ENCODE measurements at places on chromosomes 2 and 18.

DNA sequence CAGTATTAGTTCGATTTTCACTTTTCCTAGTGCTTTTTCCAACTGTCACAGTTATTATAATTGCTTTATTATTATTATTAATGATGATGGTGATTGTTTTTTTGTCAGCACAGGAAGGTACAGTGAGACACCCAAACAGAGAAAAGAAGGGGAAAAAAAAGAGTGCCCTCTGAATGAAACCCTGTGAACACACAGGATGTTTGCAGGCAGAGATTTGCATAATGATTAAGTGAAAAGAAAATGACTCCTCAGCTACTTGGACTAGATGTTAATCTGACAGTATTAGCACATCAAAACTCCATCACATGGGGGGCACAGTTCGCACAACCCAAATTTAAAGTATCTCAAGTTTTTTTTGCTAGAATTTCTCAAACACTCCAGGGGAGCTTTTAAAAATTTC is 32.9 kb downstream of the ADD2 start:
- no peak for DNase-seq

GRCh38 chr2:79235135-79235534 is 75.6 kb upstream of the REG3A start:
- no peak for DNase-seq

DNA sequence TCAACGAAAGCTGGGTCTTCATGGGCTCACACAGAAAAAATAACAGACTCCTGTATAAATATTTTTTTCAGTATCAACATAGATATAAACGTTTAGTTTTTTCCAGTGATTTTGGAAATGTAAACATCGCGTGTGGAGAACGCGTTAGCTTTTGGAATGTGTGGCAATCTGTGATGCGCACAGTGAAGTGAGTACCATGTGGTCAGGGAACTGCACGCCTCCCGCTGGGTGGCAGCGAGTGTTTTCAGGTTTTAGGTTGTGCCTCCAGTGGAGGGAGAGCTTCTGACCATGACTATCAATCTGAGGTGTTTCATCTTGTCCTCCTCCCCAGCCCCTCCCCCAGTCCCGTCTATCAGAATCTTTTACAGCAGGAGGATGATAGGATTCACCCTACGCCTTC is 127.8 kb downstream of the ARHGAP28 start:
- DNase-seq, result no peak

GRCh38 chr2:167487728-167488127 is 599.4 kb downstream of the XIRP2 start:
- DNase-seq, result no peak

- no peak for DNase-seq
Observed at GRCh38 chr2:15768615-15769014, 171.7 kb upstream of the MYCN start.

GRCh38 chr2:206935991-206936842 is 3.1 kb upstream of the CPO start:
- DNase-seq, result no peak

DNA sequence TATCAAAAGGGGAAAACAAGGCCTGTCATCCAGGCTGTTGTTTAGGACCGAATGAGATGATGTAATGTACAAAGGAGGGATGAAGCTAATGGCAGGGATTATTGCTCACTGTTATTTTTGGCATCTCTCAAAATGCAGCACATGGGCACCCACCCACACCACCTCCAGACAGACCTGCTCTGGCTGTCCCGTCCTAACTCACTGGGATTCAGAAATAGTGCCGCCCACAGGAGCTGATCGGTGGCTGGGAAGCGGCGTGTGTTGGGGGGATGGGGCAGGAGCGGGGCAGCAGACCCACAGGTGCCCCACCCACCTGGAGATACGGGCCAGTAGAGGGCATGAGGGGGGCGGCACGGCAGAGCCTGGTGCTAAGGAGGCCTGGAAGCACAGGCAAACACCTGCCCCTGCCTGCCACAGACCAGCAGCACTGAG is 52.2 kb downstream of the CRACDL start:
- DNase-seq, result no peak

GRCh38 chr2:32647180-32647651 is 19.4 kb downstream of the TTC27 start:
- DNase-seq, result no peak

DNA sequence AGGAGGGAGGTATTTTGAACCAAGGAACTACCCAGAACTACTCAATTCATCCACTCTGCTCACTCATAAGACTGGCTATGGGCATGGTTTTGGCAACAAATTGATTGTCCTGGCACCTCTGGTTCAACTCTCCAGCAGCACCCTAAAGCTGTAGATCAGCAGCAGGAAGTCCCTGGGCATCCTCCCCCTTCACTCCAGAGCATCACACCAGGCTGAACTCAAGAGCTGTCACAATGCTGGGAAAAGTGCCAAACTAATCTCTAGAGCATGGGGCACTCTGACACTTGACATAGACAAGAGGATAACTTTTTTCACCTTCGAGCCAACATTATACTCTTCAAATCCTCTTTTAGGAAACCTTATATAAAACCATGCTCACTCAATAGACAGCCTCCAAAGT is 154.1 kb upstream of the RBBP8 start:
- no peak for DNase-seq

DNA sequence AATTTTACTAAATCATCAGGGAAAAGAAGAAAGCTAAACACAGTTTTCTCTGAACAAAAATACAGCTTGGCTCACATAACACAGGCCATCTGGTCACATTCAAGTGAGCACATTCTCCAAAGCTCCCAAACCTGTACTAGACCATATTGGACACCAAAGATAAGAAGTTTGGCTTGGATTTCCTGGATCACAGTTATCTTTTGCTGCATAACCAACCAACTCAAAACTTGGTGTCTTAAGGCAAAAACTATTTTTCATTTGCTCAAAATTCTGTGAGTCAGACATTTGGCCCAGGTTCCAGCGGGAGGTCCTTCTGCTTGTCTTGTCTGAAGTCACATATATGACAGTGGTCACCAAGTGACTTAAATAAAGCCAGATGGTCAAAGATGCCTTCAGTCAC is 83.2 kb downstream of the GYPC start:
- no peak for DNase-seq

GRCh38 chr2:7403092-7403775 is 486.0 kb downstream of the RNF144A start:
- no peak for DNase-seq

DNA sequence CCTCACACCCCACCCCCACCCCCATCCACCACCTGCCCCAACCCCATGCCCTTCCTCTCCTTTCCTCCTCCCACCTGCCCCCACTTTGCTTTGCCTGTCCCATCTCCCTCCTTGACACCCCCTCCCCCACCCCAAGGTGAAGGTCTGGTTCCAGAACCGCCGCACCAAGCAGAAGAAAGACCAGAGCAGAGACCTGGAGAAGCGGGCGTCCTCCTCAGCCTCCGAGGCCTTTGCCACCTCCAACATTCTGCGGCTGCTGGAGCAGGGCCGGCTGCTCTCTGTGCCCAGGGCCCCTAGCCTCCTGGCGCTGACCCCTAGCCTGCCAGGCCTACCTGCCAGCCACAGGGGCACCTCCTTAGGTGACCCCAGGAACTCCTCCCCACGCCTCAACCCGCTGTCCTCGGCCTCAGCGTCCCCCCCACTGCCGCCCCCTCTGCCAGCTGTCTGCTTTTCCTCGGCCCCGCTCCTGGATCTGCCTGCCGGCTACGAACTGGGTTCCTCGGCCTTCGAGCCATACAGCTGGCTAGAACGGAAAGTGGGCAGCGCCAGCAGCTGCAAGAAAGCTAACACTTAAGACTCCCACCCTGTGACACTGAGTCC is 3.0 kb upstream of the ATP6V1B1 start:
- no peak for DNase-seq

GRCh38 chr2:208265371-208265800 is 669 bp upstream of the PIKFYVE start:
- DNase-seq, result peak; percentile 33

DNA sequence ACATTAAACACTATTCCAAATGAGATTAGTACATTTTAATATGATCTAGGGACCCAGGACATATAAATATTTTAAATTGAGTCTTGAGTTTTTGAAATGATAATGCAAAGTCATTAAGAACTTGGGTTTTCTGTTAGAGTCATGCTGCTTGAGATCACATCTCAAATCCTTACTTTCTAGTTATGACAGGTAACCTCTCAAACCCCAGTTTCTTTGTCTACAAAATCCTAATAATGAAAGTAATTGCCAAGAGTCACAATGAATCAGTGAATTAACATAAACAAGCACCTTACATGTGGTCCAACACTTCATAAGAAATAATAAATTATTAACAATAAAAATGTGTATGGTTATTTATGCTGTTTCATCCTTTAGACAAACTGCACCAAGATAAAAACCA is 607.6 kb downstream of the LRP1B start:
- DNase-seq, result no peak

DNA sequence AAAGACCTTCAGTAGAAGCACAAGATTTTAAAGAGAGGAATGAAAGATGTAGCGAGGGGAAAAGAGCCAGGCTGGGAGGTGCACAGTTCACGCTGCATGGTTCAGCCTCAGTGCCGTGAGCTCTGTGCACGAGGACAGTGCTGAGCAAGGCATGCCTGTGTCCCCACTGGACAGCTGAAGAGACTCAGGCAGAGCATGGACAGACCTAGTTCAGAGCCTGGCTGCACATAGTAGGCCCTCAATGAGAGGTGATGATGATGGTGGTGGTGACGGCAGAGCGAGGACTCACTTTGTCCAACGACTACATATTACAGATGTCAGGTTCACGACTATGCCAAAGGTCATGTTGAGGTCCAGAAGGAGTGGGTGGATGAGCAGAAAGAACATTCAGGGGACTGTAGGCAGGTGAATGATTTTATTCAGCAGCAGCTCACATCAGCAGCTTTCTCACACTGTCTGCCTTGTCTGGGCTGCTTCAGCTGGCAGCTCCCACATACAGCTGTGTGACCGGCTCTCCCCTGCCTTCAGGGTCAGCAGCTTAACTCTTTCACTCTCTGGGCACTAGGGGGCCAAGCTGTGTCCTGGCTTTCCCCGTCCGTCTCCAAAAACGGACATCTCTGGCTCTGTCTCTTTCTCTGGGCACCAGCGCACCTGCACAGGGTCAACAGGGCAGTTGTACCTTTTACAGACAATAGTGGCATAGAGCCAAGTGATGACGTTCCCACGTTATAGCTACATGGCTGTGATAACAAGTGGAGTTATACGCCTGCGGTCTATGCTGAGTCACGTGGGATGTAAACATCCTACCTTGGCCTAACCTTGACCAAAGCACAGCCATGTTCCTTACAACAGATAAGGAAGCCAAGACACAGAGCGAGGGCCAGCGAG is 128.8 kb upstream of the MSH6 start:
- no peak for DNase-seq

DNA sequence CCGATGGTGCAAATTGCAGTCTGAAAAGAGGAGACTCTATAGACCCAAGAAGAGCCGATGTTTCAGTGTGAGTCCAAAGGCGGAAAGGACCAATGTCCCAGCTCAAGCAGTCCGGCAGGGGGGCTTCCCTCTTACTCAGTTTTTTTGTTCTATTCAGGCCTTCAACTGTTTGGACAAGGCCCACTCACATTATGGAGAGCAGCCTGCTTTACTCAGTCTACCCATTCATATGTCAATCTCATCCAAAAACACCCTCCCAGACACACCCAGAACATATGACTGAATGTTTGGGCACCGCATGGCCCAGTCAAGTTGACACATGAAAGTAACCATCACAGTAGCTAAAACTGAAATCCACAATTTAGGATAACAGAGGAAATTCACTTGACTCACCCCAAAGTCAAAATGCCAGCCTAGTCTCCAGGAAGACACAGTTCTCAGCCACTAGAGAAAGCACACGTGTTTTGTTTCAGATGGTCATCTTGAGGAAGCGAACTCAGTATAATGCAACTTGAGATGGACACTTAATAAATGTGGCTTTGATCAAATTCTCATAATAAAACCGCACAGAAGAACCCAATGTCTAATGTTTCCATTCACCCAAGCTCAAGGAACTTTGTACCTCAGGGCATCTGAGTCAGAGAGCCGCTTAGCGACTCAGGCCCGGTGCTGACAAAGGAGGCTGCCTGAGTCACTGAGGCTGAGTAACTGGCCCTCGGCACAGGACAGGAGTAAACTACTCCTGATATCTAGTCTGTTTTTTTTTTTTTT is 2.4 kb downstream of the FHL2 start:
- DNase-seq, result no peak

DNA sequence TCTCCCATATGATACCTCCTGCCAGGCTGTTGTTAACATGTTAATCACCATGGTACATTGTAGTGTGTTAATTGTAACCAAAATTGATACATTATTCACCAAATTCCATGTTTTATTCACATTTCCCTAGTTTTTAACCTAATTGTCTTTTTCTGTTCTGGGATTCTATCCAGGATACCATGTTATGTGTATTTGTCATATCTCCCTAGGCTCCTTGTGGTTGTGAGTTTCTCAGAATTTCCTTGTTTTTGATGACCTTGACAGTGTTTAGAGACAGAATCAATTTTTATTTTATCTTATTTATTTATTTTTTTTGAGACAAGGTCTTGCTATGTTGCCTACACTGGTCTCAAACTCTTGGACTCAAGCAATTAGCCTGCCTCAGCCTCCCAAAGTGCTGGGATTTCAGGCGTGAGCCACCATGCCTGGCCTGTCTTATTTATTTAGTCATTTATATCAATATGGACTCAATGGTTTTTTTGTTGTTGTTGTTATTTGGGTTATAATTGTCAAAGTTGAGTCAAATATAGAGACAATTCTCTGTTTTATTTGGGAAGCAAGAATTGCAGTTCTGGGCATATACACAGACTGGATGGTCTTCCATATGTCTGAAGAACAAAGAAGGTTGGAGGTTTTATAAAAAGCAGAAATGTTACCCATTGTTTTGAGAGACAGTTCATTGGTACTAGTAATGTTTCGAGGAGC is 42.6 kb downstream of the INPP4A start:
- DNase-seq, result no peak

DNA sequence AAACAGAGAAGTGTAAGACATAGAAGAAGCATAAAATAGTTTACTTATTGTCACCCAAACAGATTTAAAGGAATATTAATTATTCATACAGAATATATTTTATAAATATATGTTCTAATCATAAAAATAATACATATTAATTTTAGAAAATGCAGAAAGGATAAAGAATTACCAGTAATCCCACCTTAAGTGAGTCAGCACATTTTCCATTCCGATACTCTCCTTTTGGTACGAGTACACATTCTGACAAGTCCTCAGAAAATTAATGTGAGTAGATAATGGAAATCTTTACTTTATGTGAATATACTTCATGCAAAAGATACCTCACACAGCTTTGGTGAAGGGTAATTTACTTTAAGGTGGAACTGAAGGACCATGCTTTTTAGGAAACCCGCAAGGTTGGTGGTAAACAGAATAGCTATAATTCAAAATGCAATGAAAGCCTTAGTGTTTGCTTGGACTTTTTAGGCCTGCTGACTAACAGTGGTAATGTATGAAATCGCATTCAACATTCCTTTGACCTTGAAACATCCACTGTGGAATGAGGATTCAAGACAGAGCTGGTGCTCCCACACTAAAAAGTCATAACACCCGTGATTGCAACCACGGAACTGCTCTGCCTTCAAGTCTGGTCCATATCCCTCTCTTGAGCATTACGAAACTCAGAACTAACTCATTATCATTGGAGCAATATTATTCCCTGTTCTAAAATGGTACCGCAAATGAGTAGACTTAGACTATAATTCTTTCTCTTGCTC is 28.1 kb upstream of the HTR2B start:
- DNase-seq, result no peak

GRCh38 chr2:68372485-68372884 is 7.4 kb downstream of the PLEK start:
- no peak for DNase-seq

Measured in CD4-positive, alpha-beta T cell treated with Interleukin-15 for 4 hours (primary cell).